ENCODE measurements at places on chromosomes 7 and 10.

- no peak for DNase-seq
These were observed 4.4 kb downstream of the PTPRE start for GRCh38 chr10:127911218-127911866.

- DNase-seq, result no peak
These were observed 122.2 kb downstream of the GPR37 start for GRCh38 chr7:124643311-124643811.

DNA sequence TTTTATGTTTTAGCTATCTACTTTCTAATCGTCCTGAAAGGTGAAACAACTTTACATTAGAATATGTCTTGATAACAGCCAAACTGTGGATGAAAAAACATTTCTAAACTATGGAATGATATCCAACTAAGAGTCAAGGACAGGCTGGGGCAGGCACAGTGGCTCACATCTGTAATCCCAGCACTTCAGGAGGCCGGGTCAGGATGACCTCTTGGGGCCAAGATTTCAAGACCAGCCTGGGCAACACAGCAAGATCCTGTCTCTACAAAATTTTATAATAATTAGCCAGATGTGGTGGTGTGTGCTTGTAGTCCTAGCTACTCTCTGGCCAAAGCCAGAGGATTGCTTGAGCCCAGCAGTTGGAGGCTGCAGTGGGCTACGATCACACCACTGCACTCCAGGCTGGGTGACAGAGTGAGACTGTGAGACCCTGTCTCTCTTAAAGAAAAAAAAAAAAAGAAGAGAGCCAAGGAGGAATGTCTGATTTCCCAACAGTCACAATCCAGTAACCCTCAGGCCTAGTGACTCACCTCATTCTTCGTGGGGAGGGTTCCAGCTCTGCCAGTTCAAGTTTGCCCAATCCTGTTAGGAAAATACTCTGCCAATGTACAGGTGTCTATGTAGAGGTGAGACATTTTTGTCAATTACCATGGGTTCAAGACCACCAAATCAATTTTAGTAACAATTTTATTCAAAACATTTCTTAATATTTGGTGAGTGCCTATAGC is 14.6 kb upstream of the FZD1 start:
- DNase-seq, result no peak

- DNase-seq, result no peak
These were observed 186.1 kb downstream of the BMPER start for GRCh38 chr7:34091321-34091917.

- no peak for DNase-seq
These were observed 258.0 kb downstream of the CELF2 start for GRCh38 chr10:11275651-11276050.

GRCh38 chr10:77027576-77027975 is 610.0 kb downstream of the KCNMA1 start:
- no peak for DNase-seq

DNA sequence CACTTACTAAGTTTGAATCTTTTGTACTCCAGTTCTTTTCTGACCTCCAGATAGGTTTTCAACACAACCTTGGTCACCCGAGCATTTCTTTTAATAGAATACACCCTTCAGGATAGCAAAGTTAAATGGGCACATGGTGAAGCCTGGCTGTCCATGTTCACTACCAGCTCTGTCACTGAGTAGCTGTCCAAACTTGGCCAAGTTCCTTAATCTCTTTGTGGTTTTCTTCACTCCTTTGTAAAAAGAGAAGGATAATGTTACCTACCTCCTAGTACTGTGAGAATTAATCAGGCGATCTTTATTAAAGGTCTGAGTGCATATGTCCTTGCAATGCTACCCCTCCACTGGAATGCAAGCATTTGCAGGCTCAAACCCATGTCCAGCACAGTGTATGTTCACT is 128.1 kb upstream of the PTPRZ1 start:
- no peak for DNase-seq

- DNase-seq, result no peak
These were observed at the start of gene KCNMA1 for GRCh38 chr10:77637532-77638320. TSS of gene KCNMA1 (minus strand) at chr10:77637808.

DNA sequence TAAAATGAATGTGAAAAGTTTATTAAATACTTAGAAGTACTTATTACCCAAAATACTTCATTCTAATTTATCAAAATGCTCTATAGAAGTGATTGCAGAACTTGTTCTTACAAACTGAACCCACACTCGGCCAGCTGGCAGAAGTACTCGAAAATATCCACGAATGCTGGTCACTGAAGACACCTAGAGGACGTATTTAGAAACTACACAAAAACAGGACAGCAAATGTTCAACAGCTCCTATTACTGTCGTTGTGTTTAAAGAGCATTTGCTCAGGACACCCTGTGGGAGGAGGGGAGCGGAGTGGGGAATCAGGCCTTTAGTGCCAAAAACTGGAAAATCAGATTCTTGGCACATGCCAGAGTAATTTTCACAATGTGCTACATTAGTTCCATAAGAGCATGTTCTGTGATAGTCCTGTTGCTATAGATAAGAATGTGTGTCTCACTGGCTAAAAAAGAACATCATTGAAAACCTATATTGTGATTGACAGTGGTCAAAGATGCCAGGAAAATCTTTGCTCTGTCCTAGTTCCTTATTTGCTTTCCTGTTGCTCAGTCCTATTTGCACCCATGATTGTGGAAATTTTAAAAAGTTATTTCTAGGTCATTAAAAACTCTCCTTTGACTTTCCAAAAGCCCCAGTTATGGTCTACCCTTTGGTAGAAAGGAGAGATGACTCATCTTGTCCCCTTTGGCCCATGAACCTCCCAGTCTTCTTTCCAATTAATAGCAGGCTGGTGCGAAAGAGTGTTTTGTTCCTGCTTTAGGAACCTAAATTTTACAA is 49.0 kb upstream of the NRBF2 start:
- peak; percentile 47 for DNase-seq

GRCh38 chr7:54260941-54261371 is 281.2 kb upstream of the VSTM2A start:
- DNase-seq, result no peak

- DNase-seq, result no peak
These were observed 179.5 kb downstream of the ZWINT start for GRCh38 chr10:56181607-56182006.

DNA sequence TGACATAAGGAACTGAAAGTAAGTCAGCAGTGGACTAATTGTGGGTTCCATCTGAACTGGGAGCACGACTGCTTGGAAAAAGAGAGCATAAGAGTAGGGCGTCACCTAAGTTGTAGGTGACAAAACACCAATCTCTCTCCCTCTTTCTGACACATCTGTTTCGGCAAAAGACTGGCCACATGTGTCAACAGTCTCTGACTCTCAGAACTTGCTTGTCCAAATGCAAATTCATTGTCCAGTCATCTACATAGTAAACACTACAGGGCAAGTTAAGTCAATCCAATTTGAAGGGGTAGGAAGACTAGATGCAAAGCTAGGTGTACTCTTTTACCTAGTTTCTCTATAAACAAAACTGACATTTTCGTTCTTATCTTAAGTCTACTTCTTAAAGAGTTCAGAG is 87.7 kb downstream of the ZNF438 start:
- DNase-seq, result no peak

GRCh38 chr7:537911-538634 is 18.4 kb upstream of the PDGFA start:
- DNase-seq, result no peak

GRCh38 chr10:126439942-126440341 is 51.7 kb upstream of the ADAM12 start:
- no peak for DNase-seq

DNA sequence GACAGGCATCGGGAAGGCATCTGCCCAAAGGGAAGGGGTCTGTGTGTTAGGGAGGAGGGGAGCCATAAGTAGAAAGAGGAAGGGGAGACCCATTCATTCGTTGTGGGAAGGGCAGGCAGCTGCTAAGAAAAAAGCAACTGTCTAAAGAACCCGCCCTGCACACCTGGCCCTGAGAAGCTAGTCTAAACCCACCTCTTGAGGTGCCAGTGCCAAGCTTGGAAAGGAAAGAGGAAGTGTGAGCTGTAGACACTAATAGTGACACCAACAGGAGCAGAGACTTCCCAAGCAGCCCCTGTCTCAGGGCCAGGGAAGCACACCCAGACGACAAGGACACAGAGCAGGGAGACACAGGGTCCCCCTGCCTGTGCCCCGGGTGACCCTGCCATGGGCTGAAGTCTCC is 40.8 kb upstream of the PRSS58 start:
- no peak for DNase-seq

- DNase-seq, result no peak
These were observed 33.9 kb downstream of the PAX2 start for GRCh38 chr10:100779329-100779728.

DNA sequence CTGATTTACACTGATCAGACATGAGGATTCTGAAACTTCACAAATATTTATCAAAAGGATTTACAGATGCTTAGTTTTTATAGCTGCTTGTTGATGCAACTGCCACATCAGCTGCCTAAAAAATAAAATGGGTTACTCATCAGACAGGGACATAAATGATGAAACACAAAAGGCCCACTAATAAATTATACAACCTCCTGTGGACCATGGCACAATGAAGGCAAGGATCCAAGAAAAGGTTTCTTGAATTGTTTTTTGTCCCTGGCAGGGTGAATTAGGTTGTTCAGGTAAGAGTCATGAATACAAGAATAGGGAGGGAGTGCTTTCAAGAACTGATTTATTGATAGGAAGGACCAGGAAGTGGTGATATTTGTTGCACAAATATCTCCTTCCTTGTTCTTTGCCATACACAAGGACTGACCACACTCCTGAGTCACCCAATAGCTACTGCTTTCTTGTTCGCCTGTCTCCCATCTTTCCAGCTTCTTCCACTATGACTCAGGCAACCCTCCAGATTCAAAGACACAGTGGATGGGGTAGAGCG is 234.5 kb downstream of the AHR start:
- DNase-seq, result no peak

DNA sequence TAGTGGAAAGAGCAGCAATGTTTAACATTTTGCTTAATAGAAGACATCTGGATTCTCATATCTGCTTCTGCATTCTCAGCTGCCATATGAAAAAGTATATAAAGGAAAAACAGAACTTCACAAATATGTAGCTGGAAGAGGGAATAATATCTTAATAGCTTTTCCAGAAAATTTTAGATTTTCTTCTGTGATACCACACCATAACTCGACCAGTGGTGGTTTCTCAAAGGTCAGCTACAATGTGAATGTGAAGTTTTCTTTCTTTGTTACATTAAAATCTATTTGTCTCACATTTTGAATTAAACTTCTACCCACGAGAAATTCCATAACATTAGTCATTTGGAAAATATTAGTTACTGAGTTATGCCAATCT is 339.8 kb downstream of the PARD3 start:
- no peak for DNase-seq

- DNase-seq, result no peak
These were observed 24.6 kb downstream of the RAMP3 start for GRCh38 chr7:45181991-45182855.

- DNase-seq, result no peak
These were observed 26.5 kb downstream of the LEP start for GRCh38 chr7:128267595-128267924.

DNA sequence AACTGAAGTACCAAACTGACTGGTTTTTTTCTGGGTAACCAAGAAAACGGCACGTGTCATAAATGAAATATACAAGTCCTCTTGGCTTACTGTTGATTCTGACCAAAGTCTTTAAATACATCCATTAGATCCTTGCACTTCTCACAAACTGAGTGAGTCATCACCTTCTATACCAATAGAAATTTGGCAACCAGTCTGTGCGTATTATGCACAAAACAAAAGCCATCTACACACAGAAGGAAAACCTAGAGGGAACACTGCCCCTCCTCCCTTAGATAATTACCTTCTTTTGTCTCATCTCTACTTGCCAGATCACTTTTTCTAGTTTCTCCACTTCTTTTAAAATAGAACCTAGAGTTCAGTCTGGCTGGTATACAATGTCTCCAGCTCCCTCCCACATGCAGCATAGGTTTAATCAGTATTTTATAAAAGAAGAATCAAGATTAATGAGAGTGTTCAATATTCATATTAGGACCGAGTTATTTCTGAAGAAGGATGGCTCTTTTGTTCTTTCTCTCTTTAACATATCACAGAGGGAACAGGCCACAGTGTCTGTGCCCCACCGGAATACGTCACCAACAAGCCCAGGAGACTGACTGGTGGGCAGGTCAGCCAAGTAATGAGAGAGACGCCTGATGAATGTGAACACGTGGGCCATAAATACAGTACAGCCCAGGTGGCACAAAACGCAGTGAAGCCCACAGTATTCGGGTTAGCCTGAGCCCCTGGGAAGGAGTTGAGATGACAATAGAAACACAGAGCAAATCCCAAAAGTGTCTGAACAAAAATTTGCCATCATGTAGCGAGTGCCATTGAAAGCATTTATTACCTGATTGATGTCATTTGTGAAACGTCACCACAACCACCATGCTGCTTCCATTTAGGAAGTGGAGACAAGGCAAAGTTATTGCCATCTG is 91.3 kb downstream of the KIAA1549 start:
- no peak for DNase-seq

- DNase-seq, result no peak
These were observed 21.3 kb downstream of the SRPK2 start for GRCh38 chr7:105367458-105367857.

GRCh38 chr7:26535483-26536007 is 243.9 kb downstream of the SNX10 start:
- no peak for DNase-seq

- no peak for DNase-seq
These were observed 114.9 kb upstream of the FAM3C start for GRCh38 chr7:121510858-121511482.

DNA sequence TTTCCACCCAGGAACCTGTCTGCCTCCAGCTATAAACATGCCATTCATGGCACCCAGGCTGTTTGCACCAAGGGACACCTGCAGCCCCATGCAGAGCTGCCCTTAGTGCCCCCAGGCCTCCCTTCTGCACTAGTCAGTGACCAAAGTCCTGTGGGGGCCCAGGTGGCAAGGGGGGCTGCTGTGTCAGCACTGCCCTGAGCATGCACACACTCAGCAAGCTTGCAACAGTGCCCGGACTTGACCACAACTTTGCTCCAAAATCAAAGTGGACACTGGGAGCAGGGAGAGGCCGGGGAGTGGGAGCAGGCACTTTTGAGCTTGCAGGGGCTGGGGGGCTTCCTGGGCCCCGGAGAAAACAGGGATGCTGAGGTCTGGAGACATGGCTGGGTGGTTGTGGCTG is 192.9 kb upstream of the MBL2 start:
- no peak for DNase-seq

- DNase-seq, result no peak
These were observed 226.6 kb upstream of the RHOBTB1 start for GRCh38 chr10:61170594-61170993.

DNA sequence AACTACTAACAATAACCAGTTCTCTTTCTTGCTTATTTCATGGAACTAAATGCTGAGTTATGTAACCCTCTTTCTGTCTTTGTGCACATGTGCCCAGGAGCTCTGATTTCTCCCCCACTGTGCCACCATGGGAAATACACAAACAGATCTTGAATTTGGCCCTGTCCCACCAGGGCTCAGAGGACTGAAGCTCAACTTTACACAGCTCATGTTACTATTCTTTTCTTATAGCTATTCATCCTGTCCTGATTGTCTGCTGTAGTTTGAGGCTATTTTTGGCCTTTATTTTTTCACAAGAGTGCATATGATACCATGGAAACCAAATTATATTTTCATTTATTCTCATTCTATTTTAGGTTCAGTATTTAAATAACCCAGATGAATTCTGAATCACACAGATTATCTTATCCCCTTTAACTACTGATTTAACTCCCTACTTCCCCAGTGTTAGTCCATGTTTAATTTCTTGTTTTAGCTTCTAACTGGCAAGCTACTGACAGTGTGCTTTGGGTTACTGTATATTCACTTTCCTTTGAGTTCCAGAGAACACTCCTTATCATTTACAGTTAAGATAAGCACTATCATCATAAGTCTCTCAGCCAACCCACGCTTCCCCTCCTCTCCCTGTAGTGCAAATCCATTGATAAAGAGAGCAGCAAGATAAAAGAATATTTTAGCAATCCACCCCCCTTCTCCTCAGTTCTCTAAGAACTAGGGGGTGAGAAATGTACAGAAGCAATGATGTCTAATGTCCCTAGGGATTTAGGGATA is 71.8 kb upstream of the GSDME start:
- no peak for DNase-seq
